ENCODE measurements at places on chromosomes 5 and 9. TPM values are rescaled to one million over a fixed set of nuclear protein-coding genes. Genes with fewer than 3 reads are reported as not detected.

DNA sequence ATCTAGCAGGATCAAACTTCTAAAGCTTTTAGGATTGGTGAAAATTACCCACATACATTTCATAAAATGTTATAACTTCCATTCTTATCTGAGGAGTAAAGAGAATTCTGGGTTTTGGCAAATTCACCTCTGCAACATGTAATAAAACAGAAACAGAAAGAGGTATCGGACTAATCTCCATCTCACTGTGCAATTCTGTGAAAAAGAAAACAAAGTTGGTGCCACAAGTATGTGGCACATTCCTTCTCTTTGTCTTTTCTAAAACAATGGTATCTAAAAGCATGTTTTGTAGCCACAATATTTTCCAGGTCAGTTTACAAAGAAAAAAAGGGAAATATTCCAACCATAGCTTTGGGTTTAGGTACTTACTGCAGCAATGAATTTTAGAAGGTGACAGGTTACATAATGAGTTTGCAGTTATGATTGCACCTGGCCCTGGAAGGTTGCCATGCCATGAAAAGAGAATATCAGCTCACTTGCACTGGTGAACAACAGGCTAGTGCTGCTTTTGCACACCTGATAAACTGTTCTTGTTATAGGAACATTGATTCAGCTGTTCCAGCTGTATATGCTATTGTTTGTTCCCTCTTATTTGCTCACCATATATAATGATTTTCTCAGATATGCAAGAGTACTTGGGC is 491.3 kb upstream of the MEF2C start:
- H3K4me3 ChIP-seq, result no peak overlapping the region
- no peak for DNase-seq
- no peak overlapping the region for H3K27ac ChIP-seq
- H3K36me3 ChIP-seq, result no peaks in the 10 kb centered on the region

DNA sequence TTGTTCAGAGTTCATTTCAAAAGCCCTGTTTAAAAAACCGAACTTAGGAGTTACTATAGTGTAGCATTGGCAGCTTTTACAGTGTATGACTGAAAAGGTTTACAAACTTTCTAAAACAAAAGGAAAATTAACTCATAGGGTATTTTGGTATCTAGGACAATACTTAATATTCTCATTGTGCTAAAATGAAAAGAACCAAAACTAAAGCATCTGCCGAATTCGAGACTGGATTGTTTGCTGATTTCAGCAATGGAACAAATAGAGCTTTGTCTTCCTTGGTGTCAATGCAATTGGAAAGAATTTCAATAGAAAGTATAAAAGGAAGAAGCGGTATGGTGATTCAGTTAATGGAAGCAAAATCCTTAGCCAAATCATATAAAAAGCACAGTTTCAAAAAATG is 254.1 kb downstream of the SLF1 start:
- H3K27me3 ChIP-seq, result no peaks in the 10 kb centered on the region
- H3K27ac ChIP-seq, result no peak overlapping the region
- H3K4me1 ChIP-seq, result no peaks in the 10 kb centered on the region
- no peak overlapping the region for H3K4me3 ChIP-seq
- H3K36me3 ChIP-seq, result no peaks in the 10 kb centered on the region

- no peaks in the 10 kb centered on the region for H3K4me1 ChIP-seq
- H3K36me3 ChIP-seq, result no peaks in the 10 kb centered on the region
- H3K4me3 ChIP-seq, result no peak overlapping the region
- H3K27ac ChIP-seq, result no peak overlapping the region
- no peak for DNase-seq
- H3K27me3 ChIP-seq, result no peaks in the 10 kb centered on the region
These were observed 200.4 kb downstream of the FBXL7 start for GRCh38 chr5:15700373-15700772.

DNA sequence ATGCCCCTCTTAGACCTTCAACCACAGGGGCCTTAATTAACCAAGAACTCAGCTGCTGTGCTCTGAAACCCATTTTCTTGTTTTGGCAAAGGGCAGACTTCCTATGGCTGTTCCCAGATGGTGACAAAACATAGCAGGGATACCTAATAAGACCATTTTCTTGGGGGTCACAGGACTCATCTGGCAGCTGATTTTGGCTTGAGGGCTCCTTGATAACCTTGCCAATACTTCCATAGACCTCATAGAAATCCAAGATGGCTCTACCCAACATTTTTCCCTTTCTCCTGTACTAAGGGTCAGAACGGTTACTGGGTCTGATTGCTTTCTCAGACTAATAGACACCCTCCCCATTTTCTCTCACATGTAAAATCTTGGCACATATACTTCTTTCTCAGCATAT is 757.7 kb upstream of the SEMA6A start:
- no peaks in the 10 kb centered on the region for H3K27me3 ChIP-seq
- no peak overlapping the region for H3K4me3 ChIP-seq
- H3K4me1 ChIP-seq, result no peaks in the 10 kb centered on the region
- H3K27ac ChIP-seq, result no peak overlapping the region
- no peak for DNase-seq

DNA sequence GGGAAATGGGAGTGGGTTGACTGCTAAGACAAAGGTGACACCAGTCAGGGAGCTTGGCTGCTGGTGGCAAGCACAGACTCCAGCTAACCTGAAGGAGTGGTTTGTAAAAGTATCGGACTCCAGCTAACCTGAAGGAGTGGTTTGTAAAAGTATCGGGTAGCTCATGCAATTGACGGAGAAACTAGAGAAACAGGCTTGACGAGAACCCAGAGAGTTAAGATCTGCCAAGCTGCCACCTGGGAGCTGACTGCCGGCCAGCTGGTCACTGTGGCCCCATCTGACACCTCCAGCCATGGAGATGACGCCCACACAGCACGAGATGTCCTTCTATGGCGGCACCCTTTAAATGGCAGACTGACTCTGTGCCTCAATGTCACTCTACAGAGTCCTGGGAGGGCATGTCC is 28.3 kb upstream of the CRB2 start:
- H3K4me3 ChIP-seq, result no peak overlapping the region
- no peak overlapping the region for H3K27ac ChIP-seq
- H3K27me3 ChIP-seq, result no peaks in the 10 kb centered on the region
- no peaks in the 10 kb centered on the region for H3K36me3 ChIP-seq
- H3K4me1 ChIP-seq, result no peaks in the 10 kb centered on the region

- DNase-seq, result no peak
- H3K27me3 ChIP-seq, result no peaks in the 10 kb centered on the region
- H3K4me3 ChIP-seq, result no peak overlapping the region
- H3K4me1 ChIP-seq, result no peaks in the 10 kb centered on the region
These were observed 51.5 kb upstream of the SH3PXD2B start for GRCh38 chr5:172505845-172506244.

The VAV2 gene
- total RNA-seq, result 3.4 TPM

The PIP5K1B gene
- 18.4 TPM for total RNA-seq

The PCDHB10 gene
- total RNA-seq, result 2.0 TPM
